ENCODE measurements at places on chromosomes 1 and 21.

DNA sequence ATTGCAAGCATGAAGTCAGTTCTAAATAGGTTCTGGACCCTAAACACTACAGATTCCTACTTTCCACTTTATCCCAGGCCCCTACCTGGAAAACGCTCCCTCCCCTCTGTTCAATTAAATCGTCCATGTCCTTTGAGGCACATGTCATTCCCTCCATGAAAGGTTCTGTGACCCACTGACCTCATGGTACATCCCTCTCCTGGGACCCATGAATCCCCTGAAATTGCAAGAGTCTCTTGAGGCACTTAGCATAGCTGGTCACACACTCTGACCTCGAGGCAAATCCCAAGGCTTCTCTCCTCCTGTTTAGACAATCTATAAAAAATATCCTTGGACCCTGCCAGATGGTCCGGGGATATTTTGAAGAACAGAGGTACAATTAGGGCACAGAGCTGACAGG, 34.3 kb upstream of the KRTAP19-8 start:
- no peak for DNase-seq

DNA sequence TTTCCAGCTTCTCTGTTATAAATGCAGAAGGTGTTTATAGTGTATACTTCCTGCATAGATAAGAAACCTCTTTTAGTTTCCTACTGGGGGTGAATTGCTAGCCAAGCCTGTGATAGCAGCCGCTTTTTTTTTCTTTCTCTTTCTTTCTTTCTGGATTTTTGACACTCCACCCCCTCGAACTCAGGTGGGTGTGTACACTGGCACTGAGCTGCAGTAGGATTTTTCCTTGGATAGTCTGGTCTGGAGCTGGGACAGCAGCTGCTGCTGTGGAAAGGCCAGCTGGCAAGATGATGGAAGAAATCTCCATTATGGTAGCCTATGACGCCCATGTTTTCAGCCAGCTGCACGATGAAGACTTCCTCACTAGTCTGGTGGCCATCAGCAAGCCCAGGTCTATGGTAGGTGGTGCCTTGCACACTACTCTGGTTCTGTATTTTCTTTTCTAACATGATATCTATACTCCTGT, 122.5 kb upstream of the CACYBP start:
- DNase-seq, result no peak

DNA sequence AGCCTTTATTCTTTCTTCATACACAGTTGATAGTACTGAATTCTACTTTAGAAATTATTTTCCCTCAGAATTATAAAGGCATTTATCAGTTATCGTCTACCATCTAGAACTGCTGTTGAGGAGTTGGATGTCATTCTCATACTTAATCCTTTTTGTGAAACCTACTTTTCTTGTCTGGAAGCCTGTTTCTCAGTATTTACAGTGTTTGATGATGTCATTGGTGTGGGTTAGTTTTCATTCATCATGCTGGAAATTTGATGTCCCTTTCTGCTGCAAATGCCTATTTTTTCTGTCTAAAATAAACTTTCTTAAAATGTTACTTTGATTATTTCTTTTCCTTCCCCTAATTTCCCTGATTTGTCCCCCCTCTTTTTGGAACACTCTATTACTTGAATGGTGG, 22.8 kb upstream of the ZNF281 start:
- no peak for DNase-seq

DNA sequence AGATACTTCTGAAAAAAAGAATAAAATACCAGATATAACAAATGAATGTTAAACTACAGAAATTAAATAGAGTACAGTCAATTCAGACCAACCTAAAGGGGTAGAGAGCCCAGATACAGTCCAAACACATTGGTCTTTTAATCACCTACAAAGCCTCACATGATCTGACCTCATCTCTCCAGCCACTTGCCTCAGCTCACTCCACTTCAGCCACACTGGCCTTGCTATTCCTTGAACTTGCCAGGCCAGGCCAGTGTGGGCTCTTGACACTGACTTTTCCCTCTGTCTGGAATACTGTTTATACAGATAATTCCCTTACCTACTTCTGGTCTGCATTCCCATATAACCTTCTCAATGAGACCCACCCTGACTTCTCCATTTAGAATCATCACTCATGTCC, 17.0 kb upstream of the PPIE start:
- DNase-seq, result no peak

DNA sequence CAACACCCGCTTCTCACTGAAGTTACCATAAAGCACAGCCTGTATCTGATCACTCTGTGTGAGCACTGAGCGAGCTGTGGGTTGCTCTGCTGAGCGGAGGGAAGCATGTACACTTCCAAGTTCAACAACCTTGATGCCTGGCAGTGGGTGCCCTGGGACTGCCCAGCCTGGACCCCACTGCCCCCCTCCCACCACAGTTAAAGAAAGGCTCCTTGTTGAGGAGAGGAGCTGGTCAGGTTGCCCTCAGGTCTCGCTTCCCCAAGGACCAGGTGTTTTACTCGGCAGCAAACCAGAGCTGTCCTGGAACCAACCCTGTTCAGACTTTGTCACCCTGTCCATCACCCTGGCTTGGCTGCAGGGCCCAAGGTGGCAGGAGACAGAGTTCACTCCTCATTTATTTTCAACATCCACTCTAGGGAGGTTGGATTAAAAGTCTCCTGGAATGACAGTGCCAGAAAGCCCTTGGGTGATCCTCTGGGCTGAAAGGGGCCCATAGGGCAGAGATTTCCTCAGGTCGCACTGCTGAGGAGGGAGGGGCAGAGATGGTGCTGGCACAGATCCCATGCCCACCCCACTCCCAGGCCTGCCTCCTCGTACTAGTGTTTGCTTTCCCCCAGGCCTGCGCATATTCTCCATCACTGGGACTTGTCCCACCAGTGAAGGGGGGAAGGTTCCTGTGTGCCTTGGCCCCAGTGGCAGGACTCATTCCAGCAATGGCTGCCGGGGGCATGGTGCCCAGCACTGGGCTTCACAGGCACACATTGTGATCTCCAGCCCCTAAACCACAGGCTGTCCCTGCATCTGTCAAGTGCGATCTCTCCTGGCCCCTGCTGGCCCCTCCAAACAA, 101.7 kb downstream of the TRABD2B start:
- DNase-seq, result no peak

DNA sequence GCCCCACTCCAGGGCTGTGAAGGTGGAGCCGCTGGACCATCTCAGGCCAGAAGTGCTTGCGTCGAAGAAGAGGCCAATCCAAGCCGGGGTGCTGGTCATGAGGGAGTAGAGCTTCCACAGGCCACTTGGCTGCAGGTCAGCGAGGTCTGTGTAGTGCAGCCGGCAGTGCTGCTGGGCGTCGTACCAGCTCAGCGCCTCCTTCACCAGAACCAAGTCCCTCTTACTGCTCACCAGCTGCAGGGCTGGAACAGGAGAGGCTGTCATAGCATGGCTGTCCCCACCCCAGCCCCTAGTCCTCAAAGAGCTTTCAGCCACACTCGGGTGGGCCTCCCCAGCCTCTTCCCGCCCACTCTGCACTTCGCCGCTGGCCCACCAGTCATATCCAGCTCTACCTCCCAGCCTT, 2.2 kb downstream of the CLEC20A start:
- DNase-seq, result no peak

DNA sequence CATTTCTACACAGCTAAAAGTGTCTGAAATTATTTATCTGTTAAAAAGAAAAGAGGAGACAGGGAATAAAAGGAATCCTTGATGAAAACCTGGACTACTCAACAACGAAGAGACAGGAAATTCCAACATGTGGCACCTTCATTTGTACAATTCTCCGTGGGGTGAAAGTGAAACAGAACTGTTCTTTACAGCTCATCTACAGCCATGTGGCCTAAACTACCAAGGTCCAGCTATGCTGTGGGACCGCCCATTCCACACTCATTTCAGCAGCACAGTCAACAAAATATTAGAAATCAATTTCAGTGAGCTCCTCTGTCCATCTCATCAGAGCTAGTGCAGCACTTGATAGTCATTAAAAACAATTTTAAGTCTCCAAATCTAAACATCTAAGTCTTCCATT, 44.0 kb downstream of the UBR4 start:
- no peak for DNase-seq

GRCh38 chr1:111906816-111907215, 82.7 kb downstream of the KCND3 start:
- no peak for DNase-seq

GRCh38 chr21:22393324-22393723, 1395.1 kb downstream of the NCAM2 start:
- DNase-seq, result no peak

GRCh38 chr1:234836776-234837357, 226.9 kb upstream of the IRF2BP2 start:
- peak; percentile 41 for DNase-seq

- DNase-seq, result no peak
These were observed 357.6 kb downstream of the TGFB2 start for GRCh38 chr1:218702775-218703174.

DNA sequence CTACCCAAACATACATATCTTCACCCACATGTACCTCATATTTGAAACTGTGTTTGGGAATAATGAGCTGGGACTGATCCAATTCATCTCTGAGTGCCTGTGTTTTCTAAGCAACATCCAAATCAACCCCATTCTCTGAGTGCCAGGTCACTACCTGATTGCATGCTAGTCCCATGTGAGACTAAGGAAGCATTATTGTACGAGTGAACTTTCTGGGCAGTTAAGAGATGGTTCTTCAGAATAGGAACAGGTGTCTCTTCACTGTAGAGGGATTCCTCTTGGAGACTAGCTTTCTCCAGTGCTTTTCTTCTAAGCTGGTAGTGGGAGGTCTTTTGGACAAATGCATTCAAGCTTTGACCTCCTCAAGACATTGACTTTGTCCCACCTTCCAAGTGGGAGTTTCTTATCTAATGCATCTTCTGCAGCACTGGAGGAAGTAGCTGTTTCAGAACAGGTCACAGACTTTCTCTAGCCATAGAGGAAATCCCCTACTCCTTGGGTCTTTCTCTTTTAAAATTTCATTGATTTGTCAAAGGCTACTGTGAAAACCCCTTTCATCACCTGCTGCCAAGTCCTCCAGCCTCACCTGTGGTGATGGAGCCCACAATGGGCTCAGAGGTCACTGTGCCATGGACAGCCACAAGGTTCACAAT, 172.0 kb upstream of the KIAA0040 start:
- no peak for DNase-seq

- no peak for DNase-seq
These were observed 115.3 kb downstream of the HLCS start for GRCh38 chr21:36851121-36851520.

DNA sequence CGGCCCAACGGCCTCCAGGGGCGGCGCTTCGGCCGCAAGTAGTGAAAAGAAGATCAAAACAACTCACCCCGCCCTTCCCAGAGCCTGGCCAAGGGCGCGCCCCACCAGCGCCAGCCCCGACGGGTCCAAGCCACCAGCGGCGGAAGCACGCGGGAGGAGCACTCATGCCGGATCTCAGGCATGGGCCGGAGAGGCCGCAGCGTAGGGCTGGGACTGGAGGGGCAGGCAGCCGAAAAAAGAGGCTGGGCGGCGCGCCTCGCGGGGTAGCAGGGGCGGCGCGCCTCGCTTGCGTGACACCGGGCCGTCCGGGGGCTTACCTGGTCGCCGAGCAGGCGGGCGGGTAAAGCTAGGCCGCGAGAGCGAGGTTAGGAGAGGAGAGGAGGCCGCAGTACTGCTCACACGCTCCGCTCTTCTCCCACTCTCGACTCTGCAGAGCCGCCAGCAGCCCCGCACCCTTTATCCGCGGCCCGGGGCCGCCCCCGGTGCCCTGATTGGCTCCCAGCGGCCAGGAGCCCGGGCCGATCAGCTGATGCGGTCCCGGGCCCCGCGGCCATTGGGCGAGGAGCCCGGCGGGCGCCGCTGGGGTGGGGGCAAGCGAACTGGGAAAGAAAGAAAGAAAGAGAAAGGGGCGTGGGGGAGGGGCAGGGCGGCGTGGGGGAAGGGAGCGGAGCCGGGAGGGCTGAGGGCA, at the start of gene GLUL:
Gene GLUL, minus strand, starts transcription at position 429 of the 688 bp plus-strand sequence. CDS start 3,053 bp downstream, outside the sequence.
- peak; percentile 90 for DNase-seq

DNA sequence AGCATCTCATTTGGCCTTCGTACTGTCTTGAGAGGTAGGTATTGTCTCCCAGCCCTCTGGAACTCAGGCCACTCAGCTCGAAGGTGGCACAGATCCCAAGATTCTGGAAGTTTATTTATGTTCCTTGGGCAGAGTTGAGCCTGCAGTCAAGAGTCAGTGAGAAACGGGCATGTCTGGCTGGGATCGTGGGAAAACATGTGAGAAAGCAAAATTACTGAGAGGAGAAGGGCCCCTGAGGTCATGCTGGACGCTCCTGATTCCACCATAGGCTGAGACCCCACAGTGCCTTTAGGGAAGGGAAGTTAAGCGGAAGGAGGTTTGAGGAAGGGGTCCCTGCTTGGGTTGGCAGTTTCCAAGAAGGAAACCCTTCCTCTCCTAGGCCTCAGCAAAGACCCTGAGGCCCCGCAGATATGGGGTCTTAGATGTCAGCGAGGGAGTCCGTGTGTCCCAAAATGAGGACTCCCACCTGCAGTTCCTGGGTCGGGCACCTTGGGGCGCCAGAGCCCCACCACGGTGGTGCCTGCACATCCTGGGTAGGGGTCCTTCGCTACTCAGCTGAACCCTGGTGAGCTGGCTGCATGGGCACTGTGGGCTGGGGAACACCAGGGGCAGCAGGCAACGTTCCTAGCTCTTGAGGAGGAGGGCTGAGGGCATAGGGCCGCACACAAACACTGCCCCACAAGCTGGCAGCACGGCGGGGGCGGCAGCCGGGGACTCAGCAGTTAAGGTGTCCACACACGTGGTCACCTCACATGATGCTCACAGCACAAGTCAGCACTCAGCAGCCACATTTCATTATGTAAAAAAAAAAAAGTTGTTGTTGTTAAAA, 12.3 kb upstream of the SEMA4A start:
- no peak for DNase-seq

DNA sequence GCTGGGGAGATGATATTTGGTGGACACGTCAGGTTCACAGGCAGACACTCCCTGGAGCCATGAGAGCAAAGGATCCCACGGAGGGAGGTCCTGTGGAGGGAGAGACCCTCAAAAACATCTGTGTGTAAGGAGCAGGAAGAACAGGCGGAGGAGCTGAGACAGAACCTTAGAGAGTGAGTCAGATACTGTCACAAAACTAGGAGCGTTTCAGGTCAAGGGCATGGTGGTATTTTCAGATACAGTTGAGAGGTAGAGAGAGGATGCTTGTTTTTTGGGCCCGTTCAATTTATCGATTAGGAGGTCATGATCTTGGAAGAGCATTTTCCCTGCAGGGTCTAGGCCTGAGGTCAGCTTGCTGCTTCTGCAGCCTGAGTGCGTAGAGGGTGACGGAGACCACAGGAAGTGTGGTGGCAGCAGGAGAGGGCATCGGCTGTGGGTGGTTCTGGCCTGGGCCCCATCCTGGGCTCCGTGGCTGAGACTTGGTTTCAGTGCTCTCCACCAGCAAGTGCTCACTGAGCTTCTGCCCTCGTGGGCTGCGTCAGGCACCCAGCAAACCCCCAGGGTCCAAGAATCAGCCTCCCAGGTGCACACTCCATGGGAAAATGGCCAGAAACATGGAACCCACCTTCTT, 39.9 kb downstream of the SPSB1 start:
- no peak for DNase-seq

- DNase-seq, result no peak
These were observed 40.7 kb upstream of the EYA3 start for GRCh38 chr1:28129150-28129549.

DNA sequence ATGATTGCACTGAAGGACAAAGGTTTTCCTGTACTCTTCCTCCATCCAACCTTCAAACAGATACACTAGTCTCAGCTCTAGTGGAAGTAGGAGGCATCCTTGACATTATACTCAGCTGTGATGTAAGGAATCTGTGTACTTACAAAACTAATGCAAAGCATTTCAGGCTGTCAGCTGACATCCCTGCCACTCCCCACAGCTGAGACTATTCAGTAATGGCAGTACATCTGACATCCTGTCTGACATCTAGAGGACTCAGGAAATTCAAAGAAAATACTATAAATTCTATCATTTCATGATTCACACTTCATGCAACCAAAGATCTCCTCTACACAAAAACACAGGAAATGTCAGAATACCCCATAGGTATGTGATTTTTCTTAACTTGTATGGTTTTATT, 325.8 kb downstream of the SMYD3 start:
- no peak for DNase-seq

All from cerebellum (tissue), 4 donors.